ENCODE measurements at places on chromosomes 12 and 14. TPM values are rescaled to one million over a fixed set of nuclear protein-coding genes. Genes with fewer than 3 reads are reported as not detected.

GRCh38 chr14:75989134-75989533 lies 3.6 kb downstream of the IFT43 start:
- H3K4me3 ChIP-seq, result no peak overlapping the region
- H3K36me3 ChIP-seq, result no peaks in the 10 kb centered on the region
- H3K27ac ChIP-seq, result no peak overlapping the region
- no peak for DNase-seq
- no peaks in the 10 kb centered on the region for H3K4me1 ChIP-seq

- no peaks in the 10 kb centered on the region for H3K4me1 ChIP-seq
- no peak for DNase-seq
- H3K27me3 ChIP-seq, result no peaks in the 10 kb centered on the region
These were observed 37.1 kb downstream of the ZC3H14 start for GRCh38 chr14:88599761-88600439.

GRCh38 chr12:120625557-120626419 lies 14.6 kb upstream of the CABP1 start:
- H3K27me3 ChIP-seq, result no peaks in the 10 kb centered on the region
- peak; percentile 24 for DNase-seq
- no peaks in the 10 kb centered on the region for H3K4me1 ChIP-seq
- no peaks in the 10 kb centered on the region for H3K36me3 ChIP-seq
- H3K27ac ChIP-seq, result no peak overlapping the region
- no peak overlapping the region for H3K4me3 ChIP-seq

DNA sequence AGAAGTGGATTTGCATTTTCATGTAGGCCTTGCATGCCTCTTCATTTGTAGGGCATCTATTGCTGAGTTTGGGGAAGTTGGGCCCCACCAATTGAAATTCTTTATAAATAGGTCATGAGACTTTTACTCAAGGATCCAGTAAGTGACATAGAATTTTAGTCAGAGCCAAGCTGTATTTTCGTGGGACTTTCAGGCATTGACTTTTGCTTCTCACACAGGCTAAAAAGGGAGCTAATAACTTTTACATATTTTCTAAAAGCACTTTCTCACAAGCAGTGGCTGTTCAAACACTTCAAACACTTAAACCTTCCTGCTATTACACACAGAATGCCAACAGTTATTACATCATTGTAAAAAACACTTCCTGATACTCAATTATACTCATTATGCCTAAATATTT lies 260.5 kb downstream of the MSRB3 start:
- H3K36me3 ChIP-seq, result no peaks in the 10 kb centered on the region
- H3K4me3 ChIP-seq, result no peak overlapping the region
- H3K27ac ChIP-seq, result no peak overlapping the region
- peaks cover 6% of the 10 kb centered on the region for H3K4me1 ChIP-seq
- no peak for DNase-seq

- no peaks in the 10 kb centered on the region for H3K4me1 ChIP-seq
- no peak overlapping the region for H3K4me3 ChIP-seq
- no peak overlapping the region for H3K27ac ChIP-seq
- no peaks in the 10 kb centered on the region for H3K36me3 ChIP-seq
- H3K27me3 ChIP-seq, result no peaks in the 10 kb centered on the region
These were observed 1084.7 kb downstream of the BCL11B start for GRCh38 chr14:98187281-98187680.

DNA sequence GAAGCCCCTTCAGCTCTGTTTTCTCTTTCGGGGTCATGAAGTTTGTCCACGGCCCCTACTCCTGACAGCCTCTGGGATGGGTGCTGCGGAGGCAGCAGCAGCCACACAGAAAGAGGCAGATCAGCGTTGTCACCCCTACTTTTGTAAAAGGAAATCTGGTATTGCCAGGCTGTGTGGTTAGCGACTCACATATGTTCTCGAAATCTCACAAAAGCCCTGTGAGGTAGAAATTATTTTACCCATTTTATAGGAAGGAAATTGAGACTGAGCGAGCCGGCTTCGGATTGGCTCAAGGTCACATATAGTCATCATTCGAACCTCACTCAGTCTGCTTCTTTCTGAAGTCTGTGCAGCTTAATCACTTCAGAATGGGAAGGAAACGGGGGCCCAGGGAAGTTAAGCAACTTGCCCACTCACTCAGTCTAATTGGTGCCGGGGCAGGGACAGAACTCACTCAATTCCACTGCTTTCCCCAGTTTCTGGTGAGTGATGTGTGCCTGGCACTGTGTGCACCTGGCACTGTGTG lies 1.1 kb upstream of the CKAP4 start:
- peak overlapping the region; percentile 97 for H3K4me3 ChIP-seq
- peak; percentile 11 for DNase-seq
- peak overlapping the region; percentile 83 for H3K27ac ChIP-seq
- peaks cover 14% of the 10 kb centered on the region for H3K4me1 ChIP-seq

- H3K27ac ChIP-seq, result no peak overlapping the region
- H3K27me3 ChIP-seq, result no peaks in the 10 kb centered on the region
- H3K4me3 ChIP-seq, result no peak overlapping the region
- H3K4me1 ChIP-seq, result no peaks in the 10 kb centered on the region
- no peak for DNase-seq
These were observed 38.7 kb downstream of the STX2 start for GRCh38 chr12:130800312-130800711.

The PIP4K2C gene
- 35.4 TPM for total RNA-seq

- H3K4me1 ChIP-seq, result no peaks in the 10 kb centered on the region
- H3K4me3 ChIP-seq, result no peak overlapping the region
- H3K36me3 ChIP-seq, result no peaks in the 10 kb centered on the region
- H3K27me3 ChIP-seq, result no peaks in the 10 kb centered on the region
- peak; percentile 37 for DNase-seq
- H3K27ac ChIP-seq, result no peak overlapping the region
These were observed 321.0 kb upstream of the RTL1 start for GRCh38 chr14:101224356-101225156.

- H3K36me3 ChIP-seq, result no peaks in the 10 kb centered on the region
- no peaks in the 10 kb centered on the region for H3K27me3 ChIP-seq
- H3K4me1 ChIP-seq, result no peaks in the 10 kb centered on the region
- DNase-seq, result no peak
- no peak overlapping the region for H3K27ac ChIP-seq
These were observed 73.0 kb downstream of the TMEM132D start for GRCh38 chr12:129830796-129831195.

- no peaks in the 10 kb centered on the region for H3K36me3 ChIP-seq
- no peak for DNase-seq
- H3K27me3 ChIP-seq, result no peaks in the 10 kb centered on the region
- no peak overlapping the region for H3K4me3 ChIP-seq
These were observed 25.5 kb downstream of the ADIPOR2 start for GRCh38 chr12:1716215-1716862.

DNA sequence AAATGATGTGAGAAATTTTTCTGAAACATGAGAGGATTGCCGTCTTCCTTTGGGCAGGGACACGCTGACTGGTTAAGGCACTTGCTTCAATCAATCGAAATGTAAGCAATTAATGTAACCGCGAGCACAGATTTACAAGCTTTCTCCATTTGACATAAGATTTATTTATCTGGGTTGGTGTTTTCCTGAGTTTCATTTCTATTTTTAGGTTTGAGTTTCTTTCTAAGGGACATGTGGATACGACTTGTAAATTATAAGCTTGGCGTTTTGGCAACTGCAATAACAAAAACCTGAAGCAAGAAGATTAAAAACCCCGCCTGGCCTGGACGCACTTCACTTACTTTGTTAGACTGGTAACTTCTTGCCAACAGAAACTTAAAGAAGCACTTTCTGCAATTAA lies 20.3 kb upstream of the SINHCAF start:
- DNase-seq, result no peak
- no peak overlapping the region for H3K4me3 ChIP-seq
- no peaks in the 10 kb centered on the region for H3K36me3 ChIP-seq
- H3K4me1 ChIP-seq, result no peaks in the 10 kb centered on the region
- H3K27ac ChIP-seq, result no peak overlapping the region
- H3K27me3 ChIP-seq, result no peaks in the 10 kb centered on the region

The SLC35F4 gene
- 0.59 TPM for total RNA-seq

GRCh38 chr12:89883630-89884389 lies 175.2 kb upstream of the ATP2B1 start:
- H3K4me1 ChIP-seq, result peaks cover 23% of the 10 kb centered on the region
- H3K36me3 ChIP-seq, result no peaks in the 10 kb centered on the region
- no peak overlapping the region for H3K27ac ChIP-seq
- DNase-seq, result peak; percentile 89
- no peak overlapping the region for H3K4me3 ChIP-seq
- H3K27me3 ChIP-seq, result no peaks in the 10 kb centered on the region

The KRT73 gene
- total RNA-seq, result not detected

The RERG gene
- not detected for total RNA-seq

DNA sequence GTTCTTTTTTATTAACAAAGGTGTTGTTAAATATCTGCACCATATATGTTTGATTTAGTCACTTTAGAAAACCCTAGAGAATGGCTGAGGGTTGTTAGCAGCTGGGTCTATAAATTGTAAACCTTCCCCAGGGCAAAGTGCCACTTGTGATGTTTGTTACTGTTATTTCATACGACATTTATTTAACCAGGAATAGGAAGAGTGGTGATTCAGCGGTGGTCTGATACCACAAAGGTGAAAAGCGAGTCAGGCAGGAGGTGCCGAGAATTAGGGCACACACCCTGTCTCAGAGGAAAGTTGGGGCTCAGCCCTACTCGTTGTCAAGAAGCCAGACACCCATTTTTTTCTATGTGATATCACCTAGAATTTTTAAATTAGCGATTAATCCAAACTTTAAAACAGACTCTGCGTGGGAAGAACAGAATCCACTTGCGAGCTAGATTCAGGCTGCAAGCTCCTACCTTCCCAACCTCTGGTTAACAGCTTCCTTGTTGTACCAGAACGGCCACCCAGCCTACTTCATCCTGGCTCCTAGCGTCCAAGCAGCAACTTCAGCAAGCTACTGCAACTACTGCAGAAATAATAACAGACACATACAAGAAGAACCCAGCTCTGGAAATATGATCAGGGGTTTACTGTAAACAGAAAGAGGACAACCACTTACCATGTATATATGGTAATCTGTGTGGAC lies 126.7 kb downstream of the TMEM132D start:
- no peak for DNase-seq
- H3K4me3 ChIP-seq, result no peak overlapping the region
- no peaks in the 10 kb centered on the region for H3K27me3 ChIP-seq
- H3K27ac ChIP-seq, result no peak overlapping the region

DNA sequence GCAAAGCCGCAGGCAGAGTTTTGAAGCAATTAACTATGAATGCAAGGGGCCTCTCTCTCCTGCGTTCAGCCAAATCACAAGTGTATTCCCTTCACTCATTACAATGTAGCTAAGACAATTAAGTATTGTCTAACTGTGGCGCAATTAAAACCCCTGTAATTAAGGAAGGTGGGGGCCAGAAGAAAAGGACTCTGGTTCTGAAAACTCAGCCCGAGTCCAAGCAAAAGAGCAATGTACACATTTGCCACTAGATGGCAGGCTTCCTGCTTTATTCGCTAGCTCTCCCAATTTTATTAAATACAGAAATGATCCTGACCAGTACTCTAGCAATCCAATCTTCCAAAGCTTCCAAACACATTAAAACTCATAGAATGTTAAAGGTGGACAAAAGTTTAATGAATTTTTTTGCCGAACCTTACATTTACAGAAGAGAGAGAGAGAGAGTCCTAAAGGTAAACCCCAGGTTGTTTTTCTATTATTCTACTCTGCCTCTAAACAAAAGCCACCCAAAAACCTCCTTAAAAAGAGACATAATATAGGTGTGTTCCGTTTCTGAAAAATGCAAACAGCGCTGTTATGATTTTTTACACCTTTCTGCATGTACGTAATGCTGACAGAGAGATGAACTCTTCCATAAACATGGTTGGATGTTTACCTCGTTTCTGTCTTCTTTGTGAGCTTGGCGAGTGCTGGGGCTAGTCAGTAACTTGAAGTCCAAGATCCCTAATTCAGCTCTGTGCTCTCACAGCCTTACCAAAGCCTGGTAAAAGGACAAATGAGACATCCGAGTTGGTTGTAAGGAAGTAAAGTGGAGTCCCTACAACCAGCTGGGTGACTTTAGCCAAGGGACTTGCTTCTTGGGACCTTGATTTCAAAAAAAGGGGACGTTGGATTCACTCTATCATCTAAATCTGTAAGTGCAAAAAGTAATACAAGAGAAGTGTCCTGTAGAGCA lies 50.9 kb upstream of the VASH1 start:
- H3K27ac ChIP-seq, result no peak overlapping the region
- DNase-seq, result peak; percentile 66
- no peaks in the 10 kb centered on the region for H3K36me3 ChIP-seq
- H3K4me3 ChIP-seq, result no peak overlapping the region
- no peaks in the 10 kb centered on the region for H3K4me1 ChIP-seq

The PYGL gene
- 18.6 TPM for total RNA-seq

DNA sequence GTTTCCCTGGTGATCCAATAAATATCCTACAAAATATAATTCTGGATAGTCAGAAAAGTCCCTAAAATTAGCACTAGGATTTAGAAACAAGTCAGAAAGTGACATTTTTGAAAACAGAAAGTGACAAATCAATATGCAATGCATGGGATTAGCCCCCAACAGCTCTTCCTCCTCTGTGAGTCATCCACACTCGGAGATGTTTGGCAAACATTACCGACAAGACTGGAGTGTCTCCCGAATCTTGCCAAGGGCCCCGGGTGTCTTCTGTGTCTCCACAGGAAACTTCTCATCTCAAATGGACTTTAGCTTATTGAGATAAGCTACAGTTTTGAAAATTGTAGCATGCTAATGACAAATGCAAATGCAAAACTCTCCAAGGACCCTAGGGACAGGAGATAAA lies 398.9 kb upstream of the CCDC196 start:
- no peaks in the 10 kb centered on the region for H3K27me3 ChIP-seq
- DNase-seq, result peak; percentile 72
- no peak overlapping the region for H3K27ac ChIP-seq
- H3K4me3 ChIP-seq, result no peak overlapping the region
- H3K36me3 ChIP-seq, result no peaks in the 10 kb centered on the region

The MDM1 gene
- total RNA-seq, result 16.5 TPM

The PHETA1 gene
- 5.7 TPM for total RNA-seq

The LRP1-AS gene
- total RNA-seq, result not detected

- H3K27me3 ChIP-seq, result peaks cover 22% of the 10 kb centered on the region
- H3K4me1 ChIP-seq, result peaks cover 5% of the 10 kb centered on the region
- no peak overlapping the region for H3K27ac ChIP-seq
- no peak for DNase-seq
These were observed 103.7 kb downstream of the PRICKLE1 start for GRCh38 chr12:42485823-42486222.

- H3K4me3 ChIP-seq, result no peak overlapping the region
- H3K27ac ChIP-seq, result no peak overlapping the region
- no peaks in the 10 kb centered on the region for H3K27me3 ChIP-seq
These were observed 64.9 kb upstream of the STRN3 start for GRCh38 chr14:31090883-31091764.

Measured in A673 (cell line).